ENCODE measurements at places on chromosomes 2 and 18.

DNA sequence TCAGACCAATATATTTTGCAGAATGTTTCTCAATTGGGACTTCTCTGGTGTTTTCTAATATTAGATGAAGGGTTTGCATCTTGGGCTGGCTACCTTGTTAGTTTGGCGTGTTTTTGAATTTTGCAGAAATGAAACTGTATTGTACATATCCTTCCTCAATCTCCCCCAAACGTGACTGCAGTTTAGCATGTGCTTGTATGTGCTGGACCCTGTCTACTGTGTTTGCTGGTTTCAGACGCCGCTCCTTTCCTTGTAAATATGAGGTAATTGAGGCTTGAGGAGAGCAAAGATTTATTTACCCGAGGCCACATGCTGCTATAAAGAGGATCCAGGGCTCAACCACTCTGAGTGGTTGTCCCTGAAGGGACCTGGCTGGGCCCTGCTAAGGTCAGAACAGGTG, 57.2 kb downstream of the NGEF start:
- no peak for DNase-seq

GRCh38 chr18:8607776-8608742, 1.2 kb upstream of the RAB12 start:
- DNase-seq, result no peak

DNA sequence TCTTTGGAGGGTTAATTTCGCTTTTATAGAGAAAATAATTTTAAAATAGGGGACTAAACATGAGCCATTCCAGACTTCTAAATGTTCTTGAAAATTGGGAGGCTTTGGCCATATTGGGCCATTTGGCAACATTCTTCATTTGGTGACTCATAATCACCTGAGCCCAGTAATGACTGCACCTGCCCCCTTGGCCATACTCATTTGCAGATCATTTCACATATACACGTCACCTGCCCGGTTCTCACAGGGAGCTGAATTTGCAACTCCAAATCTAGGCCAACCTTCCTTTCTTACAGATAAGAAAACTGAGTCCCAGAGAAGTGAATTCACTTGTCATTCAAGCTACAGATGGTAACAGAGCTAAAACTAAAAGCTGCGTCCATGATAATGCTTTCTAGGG, 289.7 kb downstream of the EPHA4 start:
- no peak for DNase-seq

- DNase-seq, result peak; percentile 13
Measured at GRCh38 chr2:13638181-13638580, 921.4 kb downstream of the TRIB2 start.

DNA sequence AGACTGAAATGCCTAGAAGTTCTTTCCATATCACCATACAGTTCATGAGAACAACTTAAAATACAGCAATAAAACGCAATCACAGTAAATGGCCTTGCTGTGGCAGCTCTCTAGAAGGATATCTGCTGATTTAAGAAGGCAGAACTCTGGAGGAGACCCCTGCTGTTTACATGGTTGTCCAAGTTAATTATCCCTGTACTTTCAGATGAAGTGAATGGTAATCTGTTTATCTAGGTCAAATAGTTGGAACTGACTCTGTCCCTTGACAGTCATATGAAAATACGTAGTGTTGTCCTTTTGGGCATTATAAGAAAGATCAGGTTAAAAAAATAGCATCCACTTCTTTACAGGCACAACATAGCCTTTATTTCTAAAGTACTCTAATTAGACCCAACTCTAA, 115.6 kb downstream of the COLEC12 start:
- no peak for DNase-seq

DNA sequence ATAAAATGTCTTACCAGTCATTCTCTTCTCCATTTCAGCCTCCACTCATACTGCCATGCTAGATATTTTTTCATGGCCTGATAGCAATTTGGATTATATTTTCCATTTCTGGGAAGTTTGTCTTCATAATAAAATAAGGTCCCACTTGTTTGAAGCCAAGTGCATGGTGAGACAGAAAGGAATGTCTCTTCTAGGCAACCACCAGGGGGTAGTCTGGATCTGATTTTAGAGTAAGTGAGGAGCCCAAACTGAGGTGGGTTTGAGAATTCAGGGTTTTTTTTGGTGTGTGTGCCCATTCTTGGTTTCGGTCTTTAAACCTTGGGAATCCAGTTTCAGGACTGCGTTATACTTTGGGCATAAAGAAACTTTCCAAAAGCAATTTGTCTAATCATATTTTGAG, 315.5 kb downstream of the RPRM start:
- DNase-seq, result peak; percentile 32

GRCh38 chr2:84115173-84115857, 343.8 kb downstream of the SUCLG1 start:
- DNase-seq, result no peak

DNA sequence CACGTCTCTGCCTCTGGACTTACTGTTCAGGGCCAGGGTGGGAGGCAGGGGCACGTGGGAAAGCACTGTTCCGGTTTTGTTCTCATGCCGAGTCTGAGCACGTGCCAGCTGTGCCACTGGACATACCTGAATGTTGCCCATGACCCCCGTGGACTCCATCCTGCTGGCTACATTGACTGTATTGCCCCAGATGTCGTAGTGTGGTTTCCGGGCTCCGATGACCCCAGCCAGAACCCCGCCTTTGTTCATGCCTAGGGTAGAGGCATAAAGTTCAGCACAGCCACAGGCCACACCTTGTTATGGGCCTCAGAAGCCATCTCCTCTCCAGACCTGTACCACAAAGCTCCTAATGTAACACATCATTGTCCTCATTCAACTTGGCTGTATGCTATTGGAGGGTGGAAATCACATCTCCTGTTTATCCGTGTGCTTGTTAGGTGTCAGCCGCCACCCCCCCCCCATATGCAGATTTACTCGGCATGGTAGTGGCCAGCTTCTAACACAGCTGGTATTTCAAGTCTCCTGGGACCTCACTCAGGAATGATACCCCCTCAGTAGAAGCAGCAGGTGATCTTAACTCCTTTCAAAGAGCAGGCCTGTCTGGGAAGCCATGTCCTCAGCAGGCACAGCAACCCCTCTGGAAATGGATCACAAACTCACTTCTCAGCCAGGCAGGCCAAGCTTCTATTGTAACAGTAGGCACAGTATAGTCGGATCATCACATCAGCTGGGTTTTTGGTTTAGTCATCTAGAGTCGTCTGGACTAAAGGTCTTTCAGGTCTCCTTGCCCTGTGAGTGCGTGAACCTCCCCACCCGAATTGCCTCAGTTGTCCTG, 27.6 kb downstream of the CENPO start:
- peak; percentile 7 for DNase-seq

DNA sequence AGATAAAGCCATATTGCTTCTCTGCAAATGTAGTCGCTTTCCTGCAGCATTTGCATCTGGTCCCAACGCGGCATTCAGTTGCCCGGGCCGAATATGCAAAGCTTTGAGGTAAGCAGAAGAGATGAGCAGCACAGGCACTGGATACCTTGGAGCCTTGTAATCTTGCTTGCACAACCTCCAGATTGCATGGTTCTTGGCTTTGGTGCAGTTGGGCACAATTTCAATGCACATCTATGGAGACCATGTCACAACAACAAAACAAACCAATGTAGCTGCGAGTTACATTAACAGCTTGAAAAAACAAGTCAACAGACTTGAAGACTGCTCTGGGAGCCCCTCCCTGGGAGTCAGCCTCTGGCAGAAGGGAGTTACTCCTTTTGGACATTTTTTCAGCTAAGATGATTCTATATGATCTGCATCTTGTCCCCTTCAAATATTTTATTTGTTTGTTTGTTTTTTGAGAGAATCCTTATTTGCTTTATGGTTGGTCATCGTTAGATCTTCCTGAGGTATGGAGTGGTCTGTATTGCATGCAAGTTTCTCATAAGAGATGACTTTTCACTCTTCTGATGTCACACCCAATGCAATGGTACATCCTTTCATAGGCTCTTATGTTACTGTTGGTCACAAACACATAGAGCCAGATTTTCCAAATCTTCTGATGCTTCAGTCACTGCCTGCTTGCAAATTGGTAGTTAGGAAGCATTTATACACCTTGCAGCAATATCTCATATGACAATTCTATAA, 113.5 kb downstream of the EFEMP1 start:
- DNase-seq, result no peak

GRCh38 chr2:54984476-54984875, 65.8 kb downstream of the RTN4 start:
- DNase-seq, result no peak

GRCh38 chr18:13235421-13235831, 16.9 kb downstream of the LDLRAD4 start:
- DNase-seq, result peak; percentile 87

- peak; percentile 42 for DNase-seq
Measured at GRCh38 chr2:201697899-201698298, 545 bp downstream of the MPP4 start.

All from urothelium cell line (cell line).